Naive B cell (primary cell): ENCODE measurements at places on chromosomes 5 and 9.

DNA sequence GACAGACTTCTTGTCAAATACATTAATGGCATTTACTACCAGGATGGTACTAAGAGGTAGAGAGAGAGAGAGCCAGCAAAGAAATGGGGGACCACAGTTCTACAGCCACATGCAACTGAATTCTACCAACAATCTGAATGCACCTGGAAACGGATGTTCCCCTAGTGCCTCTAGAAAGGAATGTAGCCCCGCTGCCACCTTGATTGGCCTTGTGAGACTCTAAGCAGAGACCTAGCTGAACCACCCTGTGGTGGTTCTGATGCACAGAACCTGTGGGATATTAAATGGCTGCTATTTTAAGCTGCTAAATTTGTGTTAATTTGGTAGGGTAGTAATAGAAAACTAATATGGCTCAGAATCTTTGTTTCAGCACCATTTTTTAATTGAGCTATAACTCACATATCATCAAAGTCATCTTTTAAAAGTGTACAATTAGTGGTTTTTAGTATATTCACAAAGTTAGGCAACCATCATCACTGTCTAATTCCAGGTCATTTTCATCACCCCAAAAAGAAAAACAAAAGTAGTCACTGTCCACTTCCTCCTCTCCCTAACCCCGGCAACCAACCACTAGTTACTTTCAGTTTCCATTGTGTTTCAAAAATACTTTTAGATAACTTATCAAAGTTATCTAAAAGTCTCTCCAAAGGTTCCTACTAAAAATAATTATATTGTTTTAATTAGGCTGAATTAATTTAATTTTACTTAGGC lies 51.7 kb downstream of the CPLANE1 start:
- DNase-seq: peak; percentile 18

GRCh38 chr9:128551657-128552152 lies 682 bp upstream of the SPTAN1 start:
- no peak for DNase-seq

DNA sequence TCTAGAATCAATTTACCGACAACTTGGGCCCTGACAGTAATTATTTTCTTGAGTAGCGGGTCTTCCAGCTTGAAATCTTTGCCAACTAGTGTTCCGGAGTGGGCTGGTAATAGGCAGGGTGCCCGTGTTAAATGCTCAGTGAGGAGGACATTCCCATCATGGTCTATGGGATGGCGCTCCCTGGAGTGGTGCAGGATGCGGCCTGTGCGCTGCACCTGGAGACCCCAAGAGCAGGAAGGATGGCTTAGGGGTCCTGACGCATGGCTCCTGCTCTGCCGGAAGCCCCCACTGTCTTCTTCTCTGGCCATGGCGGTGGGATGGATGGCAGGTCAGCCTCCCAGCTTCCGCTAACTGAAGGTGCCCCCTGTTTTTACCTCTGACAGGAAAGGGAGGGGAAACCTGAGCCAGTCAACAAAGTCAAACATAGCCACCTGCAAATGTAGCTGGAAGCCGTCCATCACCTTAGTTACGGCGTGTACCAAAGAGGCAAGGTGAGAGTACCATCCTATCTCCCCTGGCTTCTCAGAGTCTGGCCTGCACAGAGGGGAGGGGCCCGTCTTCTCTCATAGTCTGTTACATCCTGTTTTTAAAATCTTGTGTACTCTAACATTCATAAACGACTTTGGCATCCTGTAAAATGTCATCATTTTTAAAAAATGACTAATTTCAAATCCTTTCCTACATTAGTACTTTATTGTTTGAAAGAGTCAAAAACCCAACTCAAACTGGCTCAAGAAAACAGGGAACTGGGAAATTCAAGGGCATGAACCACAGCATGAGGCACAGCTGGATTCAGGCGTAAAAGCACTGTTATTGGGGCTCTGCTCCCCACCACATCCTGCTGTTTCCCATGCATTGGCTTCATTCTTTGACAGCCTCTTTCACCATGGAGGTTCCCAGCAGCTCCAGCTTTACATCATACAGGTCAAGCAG lies 28.5 kb upstream of the UNC5A start:
- no peak for DNase-seq

GRCh38 chr5:144469106-144469505 lies 298.4 kb downstream of the KCTD16 start:
- no peak for DNase-seq

GRCh38 chr9:83765376-83765775 lies 52.2 kb downstream of the GKAP1 start:
- DNase-seq: no peak

GRCh38 chr9:15541872-15542271 lies 11.0 kb upstream of the CCDC171 start:
- DNase-seq: no peak

DNA sequence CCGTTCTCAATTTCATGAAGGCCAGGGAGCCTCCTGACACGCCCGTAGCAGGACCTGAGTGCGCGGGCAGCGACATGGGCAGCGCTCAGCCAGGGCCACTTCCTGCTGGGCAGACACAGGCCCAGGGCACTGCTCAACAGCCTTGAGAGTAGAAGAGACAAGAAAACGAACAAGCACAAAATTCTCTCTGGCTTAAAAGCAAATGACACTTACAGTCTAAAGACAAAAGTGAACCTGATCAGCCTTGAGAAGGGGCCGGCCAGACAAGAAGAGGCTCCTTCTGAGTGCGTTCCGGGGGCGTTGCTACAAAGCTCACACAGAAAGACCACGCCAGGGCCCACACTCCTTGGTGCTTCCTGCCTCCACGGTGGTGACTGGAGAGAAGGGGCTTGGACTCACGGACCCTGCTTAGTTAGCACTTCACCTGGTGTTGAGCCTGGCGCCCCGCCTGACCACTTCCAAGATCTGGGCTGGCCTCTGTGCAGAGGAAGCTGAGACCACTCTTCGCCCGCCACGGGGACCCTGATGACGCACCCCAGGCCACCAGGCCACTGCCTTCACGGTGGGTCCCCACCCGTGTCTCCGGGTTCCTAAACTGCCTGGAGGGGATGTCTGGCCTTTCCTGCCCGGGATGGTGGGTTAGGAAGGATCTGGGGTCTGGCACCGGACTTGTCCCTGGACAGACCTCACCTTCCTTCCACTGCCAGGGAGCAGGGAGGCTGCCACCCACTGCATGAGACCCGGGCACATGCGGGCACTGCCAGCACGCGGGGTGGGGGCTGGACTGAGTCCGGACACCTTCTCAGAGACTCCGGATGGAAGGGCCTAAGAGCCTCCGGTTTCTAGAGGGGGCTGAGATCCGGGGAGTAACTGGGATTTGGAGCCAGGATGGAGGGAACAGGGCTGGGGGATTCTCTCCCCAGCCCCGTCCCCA lies 1.3 kb downstream of the SLC12A7 start:
- DNase-seq: no peak

DNA sequence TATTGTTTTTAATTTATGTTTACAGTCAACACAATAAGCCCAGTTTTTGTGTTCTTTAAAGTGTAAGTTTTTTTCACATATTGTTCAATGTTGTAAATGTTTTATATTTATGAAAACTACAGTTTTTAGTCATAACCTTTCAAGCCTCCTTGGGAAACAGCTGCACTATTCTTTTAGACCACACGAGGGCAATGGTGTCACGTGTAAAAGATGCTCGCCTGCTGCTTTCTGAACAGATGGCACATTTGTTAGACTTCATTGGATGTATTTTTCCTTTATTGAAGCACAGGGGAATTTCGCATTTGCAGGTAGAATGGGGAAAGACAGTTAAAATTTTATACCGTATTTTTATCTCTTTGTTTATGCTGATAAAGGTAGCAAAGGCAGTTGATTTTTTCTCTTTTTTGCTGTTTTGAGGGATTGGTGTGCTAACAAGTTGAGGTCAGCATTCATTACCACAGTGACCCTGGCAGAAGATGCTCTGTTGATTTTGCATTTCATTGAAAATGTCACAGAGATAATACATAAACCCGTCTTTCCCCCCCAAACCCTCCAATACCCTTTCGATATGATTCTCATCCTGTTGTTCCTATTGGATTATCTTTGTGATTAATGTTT lies 59.0 kb downstream of the MAT2B start:
- peak; percentile 43 for DNase-seq

GRCh38 chr5:75043633-75044264 lies 8.6 kb downstream of the GCNT4 start:
- no peak for DNase-seq

DNA sequence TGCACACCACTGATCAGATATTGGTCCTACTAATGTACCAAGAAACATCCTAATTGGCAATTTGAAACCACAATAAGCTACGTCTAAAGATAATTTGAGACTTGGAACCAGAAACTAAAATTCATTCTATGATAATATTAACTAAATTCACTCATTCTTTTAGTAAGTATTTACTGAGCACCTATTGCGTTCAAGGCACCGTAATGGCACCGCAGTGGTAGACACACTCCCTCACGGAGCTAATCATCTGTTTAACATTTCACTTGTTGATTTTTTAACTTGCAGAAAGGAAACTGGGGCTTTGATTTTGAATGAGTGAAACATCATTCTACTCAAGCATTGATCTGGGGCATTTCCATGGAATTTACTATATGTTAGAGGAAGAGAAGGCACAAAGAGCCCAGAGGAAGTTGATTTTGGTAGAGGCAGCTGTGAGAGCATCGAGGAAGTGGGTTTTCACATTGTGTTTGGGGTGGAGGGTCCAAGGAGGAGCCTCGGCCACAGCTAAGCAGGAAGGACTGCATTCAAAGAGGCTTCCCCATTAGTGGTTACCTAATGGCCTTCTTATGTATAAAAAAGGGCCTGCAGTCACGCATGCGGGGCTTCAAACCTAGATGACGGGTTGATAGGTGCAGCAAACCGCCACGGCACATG lies 7.1 kb downstream of the RAPGEF1 start:
- peak; percentile 81 for DNase-seq

DNA sequence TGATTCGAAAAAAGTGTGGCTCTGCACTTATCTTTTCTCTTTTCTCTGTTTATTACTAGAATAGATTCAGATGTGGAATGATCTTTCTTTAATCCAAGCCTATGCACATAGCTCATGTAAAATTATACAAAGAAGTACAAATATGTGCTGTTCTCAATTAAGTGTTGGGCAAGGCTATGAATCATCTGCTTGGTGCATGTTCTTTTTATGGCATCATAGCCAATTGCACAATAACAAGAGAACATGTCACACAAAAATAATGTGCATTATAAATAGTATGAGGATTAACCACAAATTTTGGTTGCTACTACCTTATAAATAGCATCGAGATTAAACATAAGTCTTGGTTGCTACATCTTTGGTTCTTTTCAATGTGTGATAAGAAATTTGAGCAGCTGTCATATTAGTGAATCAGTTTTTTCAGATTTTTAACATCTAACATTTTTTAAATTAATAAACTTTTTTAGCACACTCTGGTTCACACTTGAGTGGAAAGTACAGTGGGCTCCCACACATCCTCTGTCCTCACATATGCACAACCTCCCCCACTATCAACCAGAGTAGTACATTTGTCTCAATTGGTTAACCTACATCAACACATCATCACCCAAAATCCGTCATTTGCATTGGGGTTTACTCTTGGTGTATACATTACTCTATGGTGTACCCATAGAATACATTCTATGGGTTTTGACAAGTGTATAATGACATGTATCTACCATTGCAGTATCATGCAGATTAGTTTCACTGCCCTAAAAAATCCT lies 6.8 kb upstream of the RECK start:
- DNase-seq: no peak

DNA sequence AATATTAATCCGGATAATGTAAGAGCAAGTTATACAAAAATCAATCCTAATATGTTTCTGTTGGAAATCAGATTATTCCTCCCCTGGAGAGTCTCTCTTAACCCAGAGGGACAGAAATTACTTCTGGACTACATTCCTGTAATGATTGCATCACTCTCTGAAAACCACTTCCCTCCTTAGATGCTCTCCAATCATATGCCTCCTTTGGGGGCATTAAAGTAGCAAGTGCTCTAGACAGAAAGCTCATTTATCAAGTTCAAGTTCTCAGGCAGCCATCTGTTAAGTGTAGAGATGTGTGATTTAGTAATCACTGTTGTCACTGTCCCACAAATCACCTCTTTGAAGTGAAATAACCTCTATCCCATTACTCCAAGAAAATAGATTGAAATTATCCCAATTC lies 247.1 kb downstream of the SLCO4C1 start:
- no peak for DNase-seq

DNA sequence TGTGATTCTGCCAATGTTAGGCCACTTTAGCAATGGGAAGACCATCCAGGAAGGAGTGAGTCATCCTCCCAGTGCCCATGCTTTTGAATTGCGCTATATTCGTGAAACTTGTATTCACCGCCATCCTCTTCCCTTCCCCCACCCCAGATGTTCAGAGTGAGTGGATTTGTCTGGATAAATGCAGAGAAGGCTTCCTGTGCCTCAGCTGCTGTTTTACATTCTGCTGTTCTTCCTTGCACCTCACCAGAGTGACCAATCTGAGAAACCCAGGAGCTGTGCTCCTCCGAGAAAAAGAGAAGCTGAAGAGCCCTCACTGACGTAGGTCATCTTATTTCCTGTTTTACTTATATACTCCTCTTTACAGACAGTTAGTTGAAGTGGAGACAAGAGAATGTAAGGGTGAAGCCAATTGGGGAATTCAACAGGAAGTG lies 24.6 kb upstream of the SVEP1 start:
- DNase-seq: no peak

DNA sequence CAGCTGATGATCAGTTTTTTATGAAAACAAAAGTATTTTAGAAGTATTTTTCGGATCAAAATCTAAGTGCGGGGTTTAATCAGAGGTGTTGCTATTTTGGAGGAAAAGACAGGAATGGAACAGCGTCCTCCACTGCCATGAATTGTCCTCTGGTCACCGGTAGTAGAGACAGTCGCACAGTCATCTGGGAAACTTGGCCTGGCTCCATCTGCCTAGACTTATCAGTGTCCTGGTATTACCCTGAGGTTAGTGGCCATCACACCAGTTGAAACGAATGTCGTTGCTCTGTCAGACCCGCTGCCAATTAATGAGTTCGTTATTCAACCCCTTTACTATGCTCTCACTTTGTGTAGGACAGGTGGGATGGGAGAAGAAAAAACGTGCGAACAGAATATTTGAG lies 8.2 kb downstream of the TLX3 start:
- no peak for DNase-seq

DNA sequence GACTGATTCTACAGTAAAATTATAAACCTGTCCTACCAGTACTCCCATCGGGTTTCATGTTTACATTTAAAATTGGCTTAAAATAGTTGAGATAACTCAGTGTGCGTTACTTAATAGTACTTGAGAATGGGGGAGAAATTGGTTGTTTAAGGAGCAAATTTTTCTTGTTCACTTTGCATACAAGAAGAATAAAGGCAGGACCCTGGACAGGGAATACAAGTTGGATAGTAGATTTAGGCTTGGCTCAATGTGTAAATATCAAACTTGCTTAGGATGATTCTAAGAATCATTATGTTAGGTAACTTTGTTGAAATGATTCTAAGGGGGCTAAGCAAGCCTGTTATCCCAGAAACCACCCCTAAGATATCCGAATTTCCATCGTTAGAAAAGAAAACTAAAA lies 448.4 kb upstream of the TLE4 start:
- no peak for DNase-seq
